ENCODE measurements at places on chromosomes 1 and 21.

- DNase-seq: no peak
These were observed 11.1 kb upstream of the SLC30A1 start for GRCh38 chr1:211589782-211590721.

DNA sequence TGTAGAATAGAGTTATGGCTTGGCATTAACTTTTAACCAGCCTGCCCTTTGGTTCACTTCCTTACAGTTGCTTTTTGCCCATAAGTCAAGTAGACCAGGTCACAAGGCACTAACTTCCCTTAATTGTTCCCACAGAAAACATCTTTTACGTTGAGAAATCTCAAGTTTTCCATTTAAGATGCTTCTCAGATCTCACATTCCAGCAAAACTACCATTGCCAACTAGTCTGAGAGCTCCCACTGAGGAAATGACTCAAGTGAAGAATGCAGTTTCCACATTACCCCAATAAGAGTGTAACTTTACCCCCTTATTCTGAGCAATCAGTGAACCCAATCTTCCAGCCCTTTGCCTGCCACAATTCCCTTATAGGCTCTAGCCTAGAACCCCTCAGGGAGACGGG lies 502.2 kb upstream of the OLFM3 start:
- DNase-seq: no peak

- no peak for DNase-seq
These were observed 21.2 kb downstream of the AJAP1 start for GRCh38 chr1:4675454-4676186.

GRCh38 chr21:42965211-42965560 lies 9.2 kb upstream of the PKNOX1 start:
- DNase-seq: no peak

- no peak for DNase-seq
These were observed 118.7 kb upstream of the SGIP1 start for GRCh38 chr1:66415281-66415680.

DNA sequence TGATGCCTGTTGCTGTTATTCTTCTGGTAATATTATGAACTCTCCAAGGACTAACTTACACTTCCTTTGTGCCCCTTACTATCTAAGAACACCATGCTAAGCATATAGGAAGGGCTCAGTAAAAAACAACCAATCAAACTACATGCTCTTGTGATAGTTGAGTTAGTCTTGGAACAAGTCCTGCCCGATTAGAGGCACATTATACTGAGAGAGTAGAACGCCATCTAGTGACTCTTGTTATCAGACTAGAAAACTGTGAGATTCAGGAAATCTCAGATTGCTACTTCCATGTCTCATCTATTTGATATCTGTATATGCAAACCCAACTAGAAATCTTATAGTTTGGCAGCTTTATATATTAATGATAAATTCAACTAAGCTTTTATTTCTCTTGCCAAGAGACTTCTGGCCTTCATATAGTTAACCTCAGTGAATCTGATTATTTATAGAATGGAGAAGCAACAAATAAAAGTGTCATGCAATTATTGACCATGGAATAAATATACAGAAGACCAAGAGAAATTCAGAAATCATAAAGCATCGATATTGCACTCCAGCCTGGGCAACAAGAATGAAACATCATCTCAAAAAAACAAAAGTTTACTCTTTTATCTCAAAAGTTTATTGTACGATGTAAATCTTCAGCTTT lies 7.8 kb upstream of the SRRM1 start:
- no peak for DNase-seq

DNA sequence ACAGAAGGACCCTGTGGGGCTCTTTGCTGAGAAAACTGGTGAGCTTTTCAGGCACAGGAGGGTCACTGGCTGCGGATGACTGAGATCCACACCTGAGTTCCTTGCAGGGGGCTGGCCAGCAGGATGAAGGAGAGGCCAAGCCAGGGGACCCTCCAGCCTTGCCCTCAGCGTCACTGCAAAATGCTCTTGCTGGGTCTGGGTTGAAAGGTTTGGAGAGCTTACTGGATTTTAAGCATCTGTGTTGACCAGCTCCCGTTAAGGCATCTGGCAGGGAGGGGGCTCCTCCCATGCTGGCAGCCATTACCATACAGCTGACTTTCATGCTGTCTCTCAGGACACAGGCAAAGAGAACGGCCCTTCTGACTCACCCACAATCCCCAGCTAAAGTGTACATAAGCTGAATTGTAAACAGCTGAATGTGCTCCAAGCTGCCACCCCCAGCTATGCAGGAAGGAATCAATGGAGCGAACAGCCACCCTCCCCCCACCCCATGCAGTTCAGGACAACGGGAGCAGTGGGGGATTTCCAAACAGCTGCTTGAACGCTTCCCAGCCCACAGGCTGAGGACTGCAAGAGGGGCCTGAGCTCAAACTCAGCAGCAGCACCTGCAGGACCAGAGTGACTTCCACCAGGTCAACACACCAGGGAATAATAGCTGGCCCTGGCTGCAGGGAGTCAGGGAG lies 21.3 kb upstream of the A3GALT2 start:
- no peak for DNase-seq
